ENCODE measurements at places on chromosomes 2 and 18. TPM values are rescaled to one million over a fixed set of nuclear protein-coding genes. Genes with fewer than 3 reads are reported as not detected.

DNA sequence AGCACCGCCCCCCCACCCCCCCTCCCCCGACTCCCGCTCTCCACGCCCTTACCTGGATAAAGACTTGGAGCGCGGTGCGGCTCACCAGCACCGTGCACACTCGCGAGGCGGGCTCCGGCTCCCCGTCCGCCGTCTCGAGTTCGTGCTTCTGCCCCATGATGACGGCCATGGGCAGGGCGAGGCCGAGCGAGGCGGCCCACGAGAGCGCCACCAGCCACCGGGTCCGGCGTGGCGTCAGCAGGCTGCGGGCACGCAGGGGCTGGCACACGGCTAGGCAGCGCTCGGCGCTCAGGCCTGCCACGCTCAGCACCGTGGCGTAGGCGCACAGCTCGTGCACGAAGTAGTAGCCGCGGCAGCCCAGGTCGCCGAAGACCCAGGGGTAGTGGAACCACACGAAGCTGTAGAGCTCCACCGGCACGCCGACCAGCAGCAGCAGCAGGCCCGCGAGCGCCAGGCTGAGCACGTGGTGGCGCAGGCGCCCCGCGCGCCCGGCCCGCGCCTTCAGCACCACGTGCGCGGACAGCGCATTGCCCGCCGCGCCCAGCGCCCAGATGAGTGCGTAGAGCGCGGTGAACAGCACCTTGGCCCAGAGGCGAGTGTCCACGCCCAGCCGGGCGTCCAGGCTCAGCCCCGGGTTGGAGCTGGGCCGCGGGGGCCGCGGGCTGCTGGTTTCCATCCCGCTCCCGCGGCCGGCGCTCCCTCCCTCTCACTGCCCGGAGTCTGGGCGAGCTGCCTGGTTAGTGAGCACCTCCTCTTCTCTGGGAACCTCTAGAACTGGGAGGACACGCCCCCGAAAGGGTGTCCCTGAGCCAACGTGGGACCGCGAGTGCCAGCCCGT, at the start of gene NTSR2:
Gene NTSR2 (minus strand): TSS at position 742 of the 838 bp plus-strand sequence. CDS start 66 bp downstream, at position 676.
- H3K36me3 ChIP-seq: no peaks in the 10 kb centered on the region
- DNase-seq: peak; percentile 53
- peaks cover 76% of the 10 kb centered on the region for H3K27me3 ChIP-seq
- no peak within 1 kb of the TSS for H3K27ac ChIP-seq

- peaks cover 39% of the 10 kb centered on the region for H3K36me3 ChIP-seq
- no peaks in the 10 kb centered on the region for H3K27me3 ChIP-seq
- no peak overlapping the region for H3K4me3 ChIP-seq
- H3K27ac ChIP-seq: no peak overlapping the region
- peaks cover 6% of the 10 kb centered on the region for H3K4me1 ChIP-seq
Measured at GRCh38 chr2:23698721-23699579, 228.0 kb downstream of the ATAD2B start.

DNA sequence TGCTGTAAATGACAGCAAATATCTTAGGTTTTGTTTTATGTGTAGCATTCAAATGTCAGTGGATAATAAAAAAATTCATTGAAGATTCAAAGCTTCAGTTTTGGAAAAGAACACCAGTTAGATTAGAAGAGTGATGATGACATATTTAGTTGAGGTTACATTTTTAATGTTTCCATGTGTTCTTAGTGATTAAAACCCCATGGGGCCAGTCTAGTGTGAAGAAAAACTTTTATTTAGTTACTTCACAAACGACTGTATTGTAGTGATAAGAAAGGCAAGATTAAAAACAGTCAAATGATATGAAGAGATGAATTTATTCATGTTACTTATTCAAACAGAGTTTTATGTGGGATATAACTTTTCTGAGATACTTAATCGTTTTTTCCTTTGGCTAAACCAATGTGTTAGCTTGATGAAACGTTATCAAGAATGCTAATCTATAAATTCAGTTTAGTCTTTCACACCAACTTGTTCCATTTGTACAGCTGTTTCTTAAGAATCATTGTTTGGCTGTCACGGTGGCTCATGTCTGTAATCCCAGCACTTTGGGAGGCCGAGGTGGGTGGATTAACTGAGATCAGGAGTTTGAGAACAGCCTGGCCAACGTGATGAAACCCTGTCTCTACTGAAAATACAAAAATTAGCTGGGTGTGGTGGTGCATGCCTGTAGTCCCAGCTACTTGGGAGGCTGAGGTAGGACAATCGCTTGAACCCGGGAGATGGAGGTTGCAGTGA, 11.6 kb downstream of the BMPR2 start:
- H3K27ac ChIP-seq: no peak overlapping the region
- H3K27me3 ChIP-seq: no peaks in the 10 kb centered on the region

- peaks cover 17% of the 10 kb centered on the region for H3K36me3 ChIP-seq
- no peak overlapping the region for H3K4me3 ChIP-seq
- H3K27me3 ChIP-seq: no peaks in the 10 kb centered on the region
- H3K4me1 ChIP-seq: no peaks in the 10 kb centered on the region
- no peak for DNase-seq
Measured at GRCh38 chr18:24459772-24460171, 665 bp upstream of the HRH4 start.

The DLGAP1 gene
- total RNA-seq: 5.1 TPM

- peaks cover 33% of the 10 kb centered on the region for H3K4me1 ChIP-seq
- no peak overlapping the region for H3K4me3 ChIP-seq
- H3K36me3 ChIP-seq: no peaks in the 10 kb centered on the region
- no peaks in the 10 kb centered on the region for H3K27me3 ChIP-seq
- DNase-seq: no peak
Measured at GRCh38 chr18:77056344-77057005, 76.1 kb downstream of the MBP start.

- DNase-seq: no peak
- no peaks in the 10 kb centered on the region for H3K27me3 ChIP-seq
- H3K36me3 ChIP-seq: no peaks in the 10 kb centered on the region
- no peak overlapping the region for H3K27ac ChIP-seq
- no peaks in the 10 kb centered on the region for H3K4me1 ChIP-seq
Measured at GRCh38 chr18:2402084-2402483, 169.2 kb downstream of the METTL4 start.

- H3K27ac ChIP-seq: no peak overlapping the region
- DNase-seq: no peak
- H3K36me3 ChIP-seq: no peaks in the 10 kb centered on the region
- H3K27me3 ChIP-seq: peaks cover 6% of the 10 kb centered on the region
- H3K4me1 ChIP-seq: peaks cover 16% of the 10 kb centered on the region
Measured at GRCh38 chr2:238567996-238568395, 141.3 kb downstream of the ASB1 start.

DNA sequence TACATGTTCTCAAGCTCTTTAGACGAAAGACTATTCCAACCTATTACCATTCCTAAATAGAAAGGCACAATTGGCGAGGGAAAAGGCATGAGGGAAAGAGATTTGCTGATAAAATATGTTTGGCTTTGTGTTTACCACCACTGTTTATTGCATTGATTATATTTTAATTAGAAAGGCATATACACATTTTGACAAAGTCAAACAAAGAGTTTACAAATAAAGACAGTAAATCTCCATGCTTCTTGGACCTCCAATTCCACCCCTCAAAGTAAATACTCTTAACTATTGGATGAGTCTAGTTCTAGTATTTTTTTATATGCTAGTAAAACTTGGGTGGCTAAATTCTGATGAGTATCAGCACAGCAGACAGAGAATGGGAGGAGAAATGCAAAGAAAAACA, 521.4 kb downstream of the FBXO15 start:
- H3K4me1 ChIP-seq: peaks cover 2% of the 10 kb centered on the region
- H3K27ac ChIP-seq: no peak overlapping the region
- H3K4me3 ChIP-seq: no peak overlapping the region
- DNase-seq: no peak
- H3K27me3 ChIP-seq: peaks cover 20% of the 10 kb centered on the region

- H3K36me3 ChIP-seq: peaks cover 2% of the 10 kb centered on the region
- no peak overlapping the region for H3K4me3 ChIP-seq
- no peak for DNase-seq
- peaks cover 18% of the 10 kb centered on the region for H3K27me3 ChIP-seq
Measured at GRCh38 chr2:86821842-86822241, 31.1 kb upstream of the CD8A start.

The GRB14 gene
- total RNA-seq: 11.6 TPM

The KLF11 gene
- 14.0 TPM for total RNA-seq

- no peak for DNase-seq
- no peak overlapping the region for H3K27ac ChIP-seq
- H3K36me3 ChIP-seq: no peaks in the 10 kb centered on the region
- H3K4me3 ChIP-seq: no peak overlapping the region
- peaks cover 3% of the 10 kb centered on the region for H3K27me3 ChIP-seq
Measured at GRCh38 chr2:206521612-206522011, 78.3 kb downstream of the ADAM23 start.

GRCh38 chr2:226652369-226652768, 147.3 kb downstream of the IRS1 start:
- H3K4me1 ChIP-seq: peaks cover 63% of the 10 kb centered on the region
- peak overlapping the region; percentile 92 for H3K27ac ChIP-seq
- H3K27me3 ChIP-seq: no peaks in the 10 kb centered on the region
- peaks cover 10% of the 10 kb centered on the region for H3K36me3 ChIP-seq
- no peak for DNase-seq

DNA sequence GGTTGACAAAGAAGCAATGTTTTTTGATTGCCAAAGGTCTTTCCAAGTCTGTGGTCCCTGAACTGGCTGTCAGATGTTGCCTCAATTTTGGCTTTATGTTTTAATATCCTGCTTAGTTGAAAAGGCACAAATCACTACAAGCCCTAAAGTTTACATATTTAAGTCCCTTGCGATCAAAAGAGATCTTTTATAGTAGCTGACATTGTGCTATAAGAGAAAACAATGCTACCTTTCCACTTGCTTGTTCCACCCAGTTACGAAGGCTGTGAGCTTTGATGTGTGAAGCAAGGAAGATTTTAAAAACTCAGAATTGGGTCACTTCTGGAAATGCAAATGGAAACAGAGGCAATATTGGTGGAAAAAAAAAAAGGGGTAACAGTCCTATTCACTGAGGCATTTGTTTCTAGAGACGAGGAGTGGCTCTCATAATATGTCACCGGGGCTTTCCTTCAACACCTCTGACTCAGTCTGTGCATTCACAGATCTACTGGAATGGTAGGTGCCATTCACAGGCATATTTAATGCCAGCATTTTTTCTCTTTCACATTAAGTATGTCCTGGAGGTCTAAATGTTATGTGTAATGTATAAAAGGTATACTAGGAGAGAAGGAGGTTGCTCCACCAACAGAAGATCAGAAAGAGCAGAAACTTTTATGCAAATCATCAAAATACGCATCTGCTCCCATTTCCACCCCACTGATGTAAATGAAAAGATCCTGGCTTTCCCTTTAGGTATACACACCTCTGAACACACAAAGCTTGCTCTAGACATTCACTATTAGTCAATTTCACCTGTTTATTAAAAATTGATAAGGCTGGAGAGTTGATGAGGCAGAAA, 91.8 kb downstream of the TGIF1 start:
- no peaks in the 10 kb centered on the region for H3K36me3 ChIP-seq
- peak overlapping the region; percentile 95 for H3K27ac ChIP-seq
- H3K27me3 ChIP-seq: no peaks in the 10 kb centered on the region
- no peak for DNase-seq
- no peak overlapping the region for H3K4me3 ChIP-seq

- no peak for DNase-seq
- H3K4me1 ChIP-seq: no peaks in the 10 kb centered on the region
- no peak overlapping the region for H3K27ac ChIP-seq
- no peak overlapping the region for H3K4me3 ChIP-seq
- no peaks in the 10 kb centered on the region for H3K36me3 ChIP-seq
- H3K27me3 ChIP-seq: peaks cover 4% of the 10 kb centered on the region
Measured at GRCh38 chr2:83941886-83942285, 517.2 kb downstream of the SUCLG1 start.

DNA sequence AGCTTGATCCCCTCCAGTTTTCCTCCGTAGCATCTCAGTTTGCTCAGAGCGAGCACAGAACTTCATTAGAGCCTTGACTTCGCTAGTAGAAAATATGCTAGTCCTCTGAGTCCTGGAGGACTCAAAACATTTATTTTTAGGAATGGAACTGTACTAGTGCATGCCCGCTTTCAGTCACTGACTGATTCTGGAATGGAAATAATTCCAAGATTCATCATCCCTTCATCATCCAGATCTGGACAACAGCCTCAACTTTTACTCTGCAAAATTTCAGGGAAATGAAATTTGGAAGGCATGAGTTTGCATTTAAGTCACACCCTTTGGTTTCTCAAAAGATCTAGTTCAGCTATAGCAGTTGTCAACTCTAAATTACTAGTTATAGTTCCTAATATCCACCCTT, 304.6 kb downstream of the XIRP2 start:
- no peak for DNase-seq
- H3K27ac ChIP-seq: no peak overlapping the region
- H3K4me3 ChIP-seq: no peak overlapping the region
- no peaks in the 10 kb centered on the region for H3K36me3 ChIP-seq
- peaks cover 37% of the 10 kb centered on the region for H3K4me1 ChIP-seq
- H3K27me3 ChIP-seq: no peaks in the 10 kb centered on the region

The SKOR2 gene
- total RNA-seq: not detected

The POU3F3 gene
- not detected for total RNA-seq

The TRAF3IP1 gene
- 23.2 TPM for total RNA-seq

The TWIST2 gene
- total RNA-seq: 18.6 TPM

The MFSD2B gene
- 0.84 TPM for total RNA-seq

DNA sequence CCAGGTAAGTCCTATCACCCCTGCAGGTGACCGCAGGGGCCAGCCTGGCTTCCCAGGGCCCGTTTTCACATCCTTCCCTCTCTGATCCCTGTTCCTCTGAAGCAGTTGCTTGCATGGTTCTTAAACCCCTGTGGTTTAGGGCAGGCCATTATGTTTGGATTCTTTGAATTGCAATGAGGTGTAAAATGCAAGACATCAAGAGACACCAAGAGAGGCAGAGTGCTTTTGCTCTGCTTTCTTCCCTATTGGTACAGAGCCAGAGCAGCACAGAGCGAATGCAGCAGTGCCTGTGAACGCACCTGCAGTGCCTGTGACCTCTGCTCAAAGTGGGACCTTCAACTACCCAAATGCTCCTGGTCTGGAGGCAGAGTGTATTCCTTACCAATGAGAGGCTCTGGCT, 7.6 kb downstream of the RFX8 start:
- no peaks in the 10 kb centered on the region for H3K36me3 ChIP-seq
- H3K27me3 ChIP-seq: no peaks in the 10 kb centered on the region
- no peak overlapping the region for H3K27ac ChIP-seq
- peaks cover 12% of the 10 kb centered on the region for H3K4me1 ChIP-seq

DNA sequence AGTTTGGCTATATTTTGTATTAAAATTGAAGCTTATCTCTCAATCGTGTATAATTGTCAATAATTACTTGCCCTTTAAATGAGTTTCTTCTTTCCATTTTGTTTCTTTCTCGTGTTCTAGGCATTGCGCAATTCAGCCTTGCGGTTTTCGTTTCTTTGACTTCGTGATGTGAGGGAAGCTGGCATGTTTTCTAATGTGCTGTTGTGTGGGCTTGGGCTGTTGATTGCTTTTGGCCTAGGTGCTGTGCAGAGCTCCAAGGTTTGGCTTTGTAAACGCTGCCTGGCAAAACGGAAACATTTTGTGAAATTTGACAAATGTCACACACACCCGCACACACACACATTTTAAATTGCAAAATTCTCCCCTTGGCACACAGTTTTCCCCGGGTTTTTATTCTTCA, 242.6 kb upstream of the TCF4 start:
- no peaks in the 10 kb centered on the region for H3K27me3 ChIP-seq
- no peak overlapping the region for H3K27ac ChIP-seq
- H3K36me3 ChIP-seq: peaks cover 2% of the 10 kb centered on the region
- no peak for DNase-seq

Measured in mesothelial cell of epicardium (in vitro differentiated cells).